ENCODE measurements at places on chromosomes 4 and X. TPM values are rescaled to one million over a fixed set of nuclear protein-coding genes. Genes with fewer than 3 reads are reported as not detected.

The SLIT2 gene
- 159 TPM for total RNA-seq

GRCh38 chr4:46370531-46370930, 19.4 kb downstream of the GABRA2 start:
- DNase-seq, result no peak

The HNRNPH2 gene
- 59.3 TPM for total RNA-seq

DNA sequence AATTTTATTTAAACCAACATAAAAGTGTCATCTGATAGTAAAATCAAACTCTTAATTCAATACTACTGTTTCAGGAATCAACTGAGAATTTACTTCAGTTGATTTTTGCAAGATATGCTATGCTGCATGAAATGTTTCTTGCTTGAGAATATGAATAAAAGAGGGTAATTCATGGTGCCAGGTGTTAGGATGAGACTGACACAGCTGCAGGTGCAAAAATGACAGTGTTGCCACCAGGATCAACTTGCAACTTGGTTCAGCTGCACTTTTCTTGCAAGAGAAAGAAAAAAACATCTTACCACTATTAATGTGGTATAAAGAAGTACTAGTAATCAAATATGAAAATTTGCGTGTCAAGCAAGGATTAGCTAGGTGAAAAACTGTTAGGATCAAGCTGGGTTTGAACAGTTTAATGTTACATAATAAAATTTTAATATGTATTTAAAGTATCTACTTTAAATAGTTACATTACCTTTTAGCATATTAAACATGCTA, 49.7 kb downstream of the CHIC2 start:
- no peak for DNase-seq

Data from lung (tissue), 17 donors.